ENCODE measurements at places on chromosomes 6 and 20.

DNA sequence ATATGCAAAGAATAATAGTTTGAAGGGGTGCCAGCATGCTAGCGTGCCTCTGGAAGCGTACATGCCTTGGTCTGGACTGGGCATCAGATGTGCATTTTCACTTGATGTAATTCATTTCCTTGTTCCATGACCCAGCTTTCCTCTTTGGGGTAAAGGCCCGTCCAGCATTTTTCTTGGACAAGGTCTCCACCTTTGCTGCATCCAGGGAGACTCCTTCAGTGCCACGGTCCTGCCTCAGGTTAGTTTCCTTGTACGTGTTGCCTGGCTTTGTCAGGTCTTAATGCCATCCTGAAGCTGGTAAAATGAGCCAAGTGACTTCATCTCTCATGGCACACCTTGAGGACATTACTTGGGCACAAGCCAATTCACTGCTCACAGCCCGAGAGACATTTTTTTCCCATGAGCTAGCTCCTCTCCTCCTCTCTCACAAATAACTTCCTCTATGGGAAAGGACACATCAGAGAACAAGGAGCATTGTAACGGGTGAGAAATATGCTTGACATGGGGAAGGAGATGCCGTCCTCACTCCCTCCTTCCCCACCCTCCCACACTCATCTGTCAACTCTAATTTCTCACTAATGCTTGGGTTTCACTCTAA lies 23.9 kb downstream of the EDN1 start:
- DNase-seq, result no peak

DNA sequence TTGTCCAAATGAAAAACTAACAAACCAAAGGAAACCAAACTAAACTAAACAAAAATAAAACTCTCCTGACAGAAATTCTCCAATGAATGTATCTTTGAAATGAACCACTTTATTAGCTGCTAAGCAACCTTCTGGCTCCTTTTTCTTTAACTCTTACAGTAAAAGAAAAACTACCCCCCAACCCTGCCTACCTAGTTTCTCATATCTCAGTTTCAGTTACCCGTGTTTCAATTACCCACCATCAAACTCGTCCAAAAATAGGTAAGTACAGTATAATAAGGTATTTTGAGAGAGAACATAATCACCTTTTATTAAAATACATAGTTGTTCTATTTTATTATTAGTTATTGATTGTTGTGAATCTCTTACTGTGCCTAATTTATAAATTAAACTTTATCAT lies 177.4 kb upstream of the THEMIS start:
- no peak for DNase-seq

DNA sequence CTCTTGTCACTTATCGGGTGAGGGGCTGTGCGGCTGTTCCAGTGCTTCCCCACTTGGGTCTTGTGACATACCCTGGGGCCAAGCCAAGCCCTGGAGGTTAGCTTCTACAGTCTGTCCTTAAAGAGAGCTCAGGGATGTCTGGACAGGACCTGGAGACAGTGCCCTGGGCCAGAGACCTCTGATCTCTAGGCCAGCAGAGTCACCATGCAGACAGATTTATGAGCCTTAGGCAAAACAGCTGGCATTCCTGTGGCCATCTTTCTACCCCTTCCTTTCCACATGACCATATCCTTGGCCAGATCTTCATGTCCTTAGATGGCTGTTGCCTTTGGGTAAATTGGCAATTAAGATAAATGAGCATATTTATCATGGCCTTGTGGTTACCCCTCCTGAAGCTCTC lies 678.6 kb downstream of the MAFB start:
- no peak for DNase-seq

- peak; percentile 69 for DNase-seq
Observed at GRCh38 chr6:69866770-69867638, 648 bp downstream of the COL19A1 start.

- no peak for DNase-seq
Observed at GRCh38 chr6:25229671-25230321, 49.4 kb upstream of the CARMIL1 start.

DNA sequence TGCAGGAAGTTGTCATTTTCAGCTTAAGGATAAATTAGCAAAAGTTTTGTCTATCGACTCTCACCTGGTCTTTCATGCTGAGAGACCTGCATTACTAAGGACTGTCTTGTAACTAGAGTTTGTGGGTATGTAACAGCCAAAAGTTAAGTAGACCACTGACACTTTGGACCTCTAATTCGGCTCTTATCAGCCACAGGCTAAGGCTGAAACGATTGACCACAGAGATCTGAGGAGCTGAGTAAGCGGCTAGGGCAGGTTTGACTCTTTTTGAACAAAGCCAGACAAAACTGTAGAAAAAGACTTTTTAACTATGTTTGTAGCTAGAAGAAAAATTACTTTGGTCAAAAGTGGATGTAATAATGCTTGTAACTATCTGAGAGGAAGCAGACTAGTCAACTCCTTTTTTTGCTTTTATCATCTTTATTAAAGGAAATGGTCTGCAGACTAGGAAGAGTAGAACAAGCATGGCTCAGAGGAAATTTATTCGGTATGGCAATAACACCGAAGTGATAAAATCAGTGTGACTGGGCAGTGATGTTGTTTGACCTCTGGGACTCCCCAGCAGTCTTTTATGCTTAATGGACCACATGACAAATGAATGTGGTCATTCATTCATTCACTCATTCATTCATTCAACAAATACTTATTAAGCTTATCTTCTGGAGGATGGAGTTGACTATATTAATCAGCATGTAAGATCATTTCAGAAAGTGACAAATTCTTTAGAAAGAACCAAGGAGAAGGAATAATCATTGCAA lies 725.0 kb upstream of the HS3ST5 start:
- no peak for DNase-seq

DNA sequence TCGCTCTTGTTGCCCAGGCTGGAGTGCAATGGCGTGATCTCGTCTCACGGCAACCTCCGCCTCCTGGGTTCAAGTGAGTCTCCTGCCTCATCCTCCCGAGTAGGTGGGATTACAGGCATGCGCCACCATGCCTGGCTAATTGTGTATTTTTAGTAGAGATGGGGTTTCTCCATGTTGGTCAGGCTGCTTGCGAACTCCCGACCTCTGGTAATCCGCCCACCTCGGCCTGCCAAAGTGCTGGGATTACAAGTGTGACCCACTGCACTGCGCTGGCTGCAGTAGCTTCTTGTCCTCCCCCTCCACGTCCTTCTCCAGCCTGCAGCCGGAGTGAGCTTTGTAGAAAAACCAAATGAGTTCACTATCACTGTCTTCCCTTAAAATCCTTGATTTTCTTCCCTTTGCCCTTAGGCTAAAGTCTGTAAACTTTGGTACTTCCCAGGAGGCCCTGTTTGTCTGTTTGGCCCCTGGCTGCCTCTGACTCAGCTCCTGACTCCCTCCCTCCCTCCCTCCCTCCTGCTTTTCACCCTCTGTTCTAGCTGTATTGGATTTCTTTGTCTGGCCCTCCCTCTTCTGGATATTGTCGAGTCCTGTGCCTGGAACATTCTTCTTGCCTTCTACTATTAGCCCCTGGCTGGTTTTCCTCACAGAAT lies 12.9 kb downstream of the PARD6B start:
- DNase-seq, result no peak

GRCh38 chr6:79215213-79215824 lies 19.2 kb downstream of the HMGN3 start:
- DNase-seq, result no peak

GRCh38 chr6:106372838-106373501 lies 12.5 kb downstream of the CRYBG1 start:
- no peak for DNase-seq

- DNase-seq, result no peak
Observed at GRCh38 chr20:36339646-36340592, 33.8 kb downstream of the DLGAP4 start.

- DNase-seq, result no peak
Observed at GRCh38 chr6:163970846-163971564, 556.5 kb downstream of the QKI start.

DNA sequence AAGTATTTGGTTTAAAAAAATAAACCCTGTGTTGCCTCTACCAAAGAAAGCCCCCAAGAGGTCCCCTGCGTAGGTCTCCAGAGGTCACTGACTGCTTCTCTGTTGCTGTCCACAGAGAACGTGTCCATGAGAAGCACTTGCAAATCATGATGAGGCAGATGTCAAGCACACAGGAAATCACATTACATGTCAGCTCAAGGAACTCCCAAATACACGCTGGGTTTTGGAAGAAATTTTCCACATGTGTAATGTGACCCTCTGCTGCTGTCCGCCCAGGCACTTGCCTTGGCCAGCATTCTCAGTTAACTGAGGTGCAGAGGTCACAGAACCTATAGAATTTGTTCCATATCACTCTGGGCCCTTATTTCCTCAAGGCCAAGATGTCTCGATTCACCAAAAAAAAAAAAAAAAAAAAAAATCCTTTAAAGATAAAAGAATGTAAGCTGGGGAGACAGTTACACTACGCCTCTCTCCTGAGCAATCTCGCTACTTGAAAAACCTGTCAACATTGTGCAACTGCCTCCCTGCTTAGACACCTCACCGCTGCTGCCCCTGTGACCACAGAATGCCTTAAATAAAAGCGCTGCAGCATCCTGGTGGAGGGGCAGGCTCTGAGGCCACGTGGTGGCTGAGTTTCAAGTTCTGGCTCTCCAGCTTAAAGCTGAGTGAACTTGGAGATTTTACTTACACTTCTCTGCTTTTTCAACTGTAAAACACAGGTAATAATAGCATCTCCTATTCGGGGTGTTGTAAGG lies 42.3 kb downstream of the SLC22A23 start:
- DNase-seq, result no peak

DNA sequence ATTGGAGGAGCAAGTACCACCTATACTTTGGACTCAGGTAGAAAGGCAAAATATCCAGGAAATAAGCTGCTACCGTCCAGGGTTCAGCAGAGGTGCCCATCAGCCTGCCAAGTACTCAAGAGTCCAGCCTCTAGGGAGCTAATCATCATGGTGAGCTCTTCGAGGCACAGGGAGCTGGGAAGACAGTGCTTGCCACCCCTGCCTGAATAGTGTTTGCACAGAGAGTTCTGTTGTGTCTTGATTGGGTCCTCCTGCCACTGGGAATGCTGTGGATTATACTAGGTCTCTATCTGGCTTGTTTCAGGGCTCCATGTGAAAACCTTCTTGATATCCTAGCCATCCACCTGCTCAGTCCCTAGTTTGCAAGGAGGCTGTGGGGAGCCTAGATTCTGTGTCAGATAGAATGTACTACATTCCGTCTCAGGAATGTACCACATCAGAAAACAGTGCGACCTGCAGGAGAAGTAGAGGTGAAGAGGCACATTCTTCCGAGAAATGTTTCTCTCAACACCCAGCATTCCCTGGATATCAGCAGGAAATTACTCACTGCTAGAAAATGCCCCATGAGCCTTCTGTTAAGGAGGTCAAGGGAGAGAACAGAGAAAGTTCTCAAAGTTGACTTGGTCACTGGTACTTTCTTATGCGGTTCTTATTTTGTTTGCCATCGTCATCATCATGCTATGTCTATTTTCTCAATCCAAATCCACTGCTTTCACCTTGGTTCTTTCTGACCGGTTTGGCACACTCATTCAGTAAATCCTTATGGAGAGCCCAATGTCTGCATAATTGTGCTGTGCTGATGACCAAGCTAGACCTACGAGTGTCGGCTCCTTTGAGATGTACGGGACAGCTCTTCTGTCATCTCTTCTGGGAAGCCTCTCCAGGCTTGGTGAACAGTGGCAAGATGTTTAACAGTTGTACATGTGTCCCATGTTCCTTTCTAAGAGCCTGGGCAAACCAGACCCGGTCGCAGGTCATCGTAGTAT lies 30.7 kb downstream of the PTPN1 start:
- no peak for DNase-seq

DNA sequence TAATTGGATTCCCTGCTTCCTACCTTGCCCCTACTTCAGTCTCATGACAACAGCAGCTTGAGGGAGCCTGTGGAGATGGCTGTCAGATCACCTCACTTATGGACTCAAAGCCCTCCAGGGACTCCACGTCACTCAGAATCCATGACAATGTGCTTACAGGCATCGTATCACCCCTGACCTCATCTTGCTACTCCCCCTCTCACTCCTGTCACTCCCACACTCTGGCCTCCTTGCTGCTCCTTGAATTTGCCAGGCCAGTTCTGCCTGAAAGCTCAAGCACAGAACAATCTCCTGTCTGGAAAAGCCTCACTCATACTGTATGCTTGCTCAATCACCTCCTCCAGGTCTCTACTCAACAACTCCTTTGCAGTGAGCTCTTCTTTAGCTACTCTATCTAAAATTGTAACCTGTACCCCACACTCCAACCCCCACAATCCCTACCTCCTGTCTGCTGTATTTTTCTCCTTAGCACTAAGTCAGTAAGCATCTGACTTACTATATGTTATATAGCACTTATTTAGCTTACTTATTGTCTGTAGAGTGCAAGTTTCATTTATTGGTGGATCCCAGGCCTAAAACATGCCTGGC lies 10.7 kb upstream of the GSTA4 start:
- DNase-seq, result no peak

DNA sequence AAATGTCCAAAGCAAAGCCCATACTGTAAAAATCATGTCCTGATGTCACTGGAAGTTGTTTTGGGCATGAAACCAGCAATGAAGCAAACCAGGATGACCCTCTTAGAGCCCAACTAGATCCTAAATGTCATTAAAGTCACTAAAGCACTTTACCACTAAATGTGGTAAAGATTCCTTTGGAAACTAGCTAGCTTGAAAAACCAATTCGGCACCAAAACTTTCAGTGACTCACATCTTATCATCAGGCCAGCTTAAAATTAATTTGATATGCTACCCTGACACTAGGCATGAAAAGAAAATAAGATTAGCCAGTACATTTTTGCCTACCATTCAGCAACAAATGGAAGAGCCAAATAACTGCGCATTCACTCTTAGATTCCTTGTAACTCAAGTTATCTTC lies 145.8 kb downstream of the PACRG start:
- DNase-seq, result no peak

DNA sequence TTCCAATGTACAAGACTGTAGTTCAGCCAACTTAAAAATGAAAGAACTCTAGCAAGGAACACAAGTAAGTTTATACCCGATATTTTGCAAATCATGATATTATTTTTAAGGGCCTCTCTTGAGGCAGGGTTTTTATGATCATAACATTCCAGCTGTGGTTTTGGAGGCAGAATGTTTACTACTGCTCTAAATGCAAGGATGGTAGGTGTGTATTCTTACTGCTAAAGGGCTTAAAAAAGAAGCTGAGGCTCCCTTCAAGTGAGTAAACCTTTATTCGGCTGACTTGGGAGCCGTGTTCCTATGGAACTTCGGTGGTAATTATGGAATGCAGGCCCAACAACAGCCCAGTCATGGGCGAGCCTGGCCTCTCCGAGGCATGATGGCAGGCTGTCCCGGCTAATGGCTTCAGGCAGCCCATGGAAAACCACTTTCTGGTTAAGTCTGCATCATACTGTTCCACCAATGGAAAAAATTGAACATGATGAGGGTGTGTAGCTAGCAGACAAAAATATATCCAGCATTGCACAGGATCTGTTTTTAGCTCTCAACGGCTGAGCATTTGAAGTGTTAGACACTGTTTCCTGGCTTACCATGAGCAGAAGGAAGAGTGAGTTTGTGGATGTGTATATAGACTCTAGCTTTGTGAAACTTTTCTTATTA lies 111.5 kb downstream of the TIAM2 start:
- DNase-seq, result no peak

GRCh38 chr20:50848846-50849673 lies 54.2 kb downstream of the BCAS4 start:
- DNase-seq, result no peak

- peak; percentile 60 for DNase-seq
Observed at GRCh38 chr20:58870293-58871014, 17.9 kb downstream of the GNAS start.
